ENCODE measurements at places on chromosomes 6 and 20. TPM values are rescaled to one million over a fixed set of nuclear protein-coding genes. Genes with fewer than 3 reads are reported as not detected.

The UNC5CL gene
- total RNA-seq, result 1.1 TPM

The REV3L gene
- 10.1 TPM for total RNA-seq

The EDN1 gene
- total RNA-seq, result 30.0 TPM

The KPNA5 gene
- total RNA-seq, result 4.2 TPM

The DEFB113 gene
- not detected for total RNA-seq

The GHRH gene
- not detected for total RNA-seq

The BHLHE23 gene
- total RNA-seq, result not detected

The CGA gene
- total RNA-seq, result not detected

The RAB32 gene
- 89.6 TPM for total RNA-seq

The ADGRF1 gene
- total RNA-seq, result 0.76 TPM

The SRF gene
- total RNA-seq, result 40.3 TPM

The TENT5A gene
- 2.7 TPM for total RNA-seq

The CCDC170 gene
- 0.33 TPM for total RNA-seq

The MLN gene
- not detected for total RNA-seq

The NR2E1 gene
- not detected for total RNA-seq

The KCNK15 gene
- 1.8 TPM for total RNA-seq

The CPXM1 gene
- 158 TPM for total RNA-seq

The SLC52A3 gene
- total RNA-seq, result not detected

Measured in mesangial cell (primary cell).